ENCODE measurements at places on chromosomes 7 and 10. TPM values are rescaled to one million over a fixed set of nuclear protein-coding genes. Genes with fewer than 3 reads are reported as not detected.

Gene CLEC5A
- total RNA-seq = not detected

Gene TRPV5
- not detected for total RNA-seq

Gene OR2A7
- not detected for total RNA-seq

Gene CYREN
- 81.9 TPM for total RNA-seq

Gene ARF5
- total RNA-seq = 149 TPM

Gene OR6V1
- not detected for total RNA-seq

Gene ZNF438
- 2.5 TPM for total RNA-seq

Gene LAMTOR4
- total RNA-seq = 207 TPM

Gene RPEL1
- not detected for total RNA-seq

Gene ZNF117
- total RNA-seq = 29.2 TPM

Gene TMEM213
- not detected for total RNA-seq

Gene CHN2
- not detected for total RNA-seq

Gene ELN
- total RNA-seq = not detected

Gene GIMAP2
- total RNA-seq = not detected

Gene EN2
- total RNA-seq = not detected

Gene FAM180A
- not detected for total RNA-seq

Gene CYP2E1
- 2.4 TPM for total RNA-seq

Gene UCMA
- total RNA-seq = not detected

Gene PAX4
- total RNA-seq = not detected

Gene PRKAR2B
- 290 TPM for total RNA-seq

Gene SPDYE11
- total RNA-seq = not detected

Gene PRRT4
- not detected for total RNA-seq

Gene BAZ1B
- 109 TPM for total RNA-seq

Gene LIPM
- total RNA-seq = not detected

Gene ADCYAP1R1
- not detected for total RNA-seq

Gene DENND2A
- total RNA-seq = not detected

Measured in OCI-LY7 (cell line).